ENCODE measurements at places on chromosomes 7 and 10. TPM values are rescaled to one million over a fixed set of nuclear protein-coding genes. Genes with fewer than 3 reads are reported as not detected.

DNA sequence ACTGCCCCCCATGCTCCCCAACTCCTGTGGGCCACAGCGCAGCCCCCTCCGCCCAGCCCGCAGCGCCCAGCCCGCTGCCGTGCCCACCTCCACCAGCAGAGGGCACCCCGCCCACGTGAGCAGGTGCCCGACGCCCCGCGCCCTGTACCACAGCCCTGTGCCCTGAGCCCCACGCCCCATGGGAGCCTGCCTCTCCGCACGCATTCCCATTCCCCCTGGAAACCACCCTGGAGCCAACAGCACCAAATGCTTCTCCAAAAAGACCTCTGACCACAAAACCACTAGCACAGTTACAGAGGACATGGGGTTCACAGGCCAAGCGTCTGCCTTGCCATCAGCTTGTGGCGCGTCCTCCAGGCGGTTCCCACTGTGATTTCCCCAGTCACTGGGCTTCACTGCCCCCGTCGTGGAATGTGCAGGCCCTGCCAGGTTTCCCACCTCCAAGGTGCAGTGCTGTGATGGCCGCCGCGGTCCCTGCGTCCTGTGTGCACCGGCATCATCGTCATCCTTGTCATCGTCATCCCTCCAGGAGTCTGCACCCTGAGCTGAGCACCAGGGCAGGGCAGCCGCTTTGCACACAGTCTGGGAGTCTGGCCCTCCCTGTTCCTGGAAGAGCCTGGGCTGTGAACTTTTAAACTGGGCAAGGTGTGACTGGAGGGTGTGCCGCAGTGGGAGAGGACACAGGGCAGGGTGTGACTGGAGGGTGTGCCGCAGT is 61.7 kb downstream of the PWWP2B start:
- no peak for DNase-seq

- no peak for DNase-seq
Measured at GRCh38 chr10:3008518-3009195, 58.7 kb upstream of the PFKP start.

DNA sequence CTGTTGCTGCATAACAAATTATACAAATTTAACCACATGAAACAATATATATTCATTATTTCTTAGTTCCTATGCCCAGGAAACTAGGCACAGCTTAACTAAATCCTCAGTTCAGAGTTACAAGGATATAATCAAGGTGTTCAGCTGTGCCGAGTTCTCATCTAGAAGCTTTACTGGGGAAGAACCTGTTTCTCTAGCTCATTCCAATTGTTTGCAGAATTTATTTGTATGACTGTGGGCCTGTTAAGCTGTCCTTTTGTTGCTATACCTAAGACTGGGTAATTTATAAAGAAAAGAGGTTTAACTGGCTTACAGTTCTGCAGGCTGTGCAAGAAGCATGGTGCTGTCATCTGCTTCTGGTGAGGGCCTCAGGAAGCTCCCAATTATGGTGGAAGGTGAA is 21.8 kb upstream of the MDFIC start:
- no peak for DNase-seq

Gene RAB18
- polyA plus RNA-seq, result 103 TPM

- DNase-seq, result no peak
Measured at GRCh38 chr10:14468023-14468441, 137.3 kb upstream of the FRMD4A start.

Gene SLC16A9
- polyA plus RNA-seq, result 41.1 TPM

DNA sequence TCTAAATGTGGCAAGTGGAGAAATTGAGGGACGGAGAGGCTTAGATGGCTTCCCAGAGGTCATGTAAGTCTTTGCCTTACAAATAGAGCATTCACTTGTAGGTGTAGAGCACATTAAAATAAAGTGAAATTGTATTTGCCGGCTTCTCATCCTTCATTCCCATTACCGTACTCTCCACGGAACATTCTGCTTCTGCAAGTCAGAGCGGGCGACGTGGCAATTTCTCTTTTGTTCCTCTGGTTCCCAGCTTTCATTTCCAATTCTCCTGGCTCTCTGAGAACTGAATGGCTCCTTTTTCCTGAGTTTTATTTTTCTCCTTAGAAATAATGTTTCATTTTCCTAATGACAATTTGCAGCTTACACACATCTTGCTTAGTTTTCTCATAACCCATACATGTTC is 51.3 kb upstream of the PFKP start:
- DNase-seq, result no peak

Gene INTS1
- polyA plus RNA-seq, result 55.4 TPM

- DNase-seq, result no peak
Measured at GRCh38 chr7:129375141-129375938, 58.9 kb upstream of the STRIP2 start.

DNA sequence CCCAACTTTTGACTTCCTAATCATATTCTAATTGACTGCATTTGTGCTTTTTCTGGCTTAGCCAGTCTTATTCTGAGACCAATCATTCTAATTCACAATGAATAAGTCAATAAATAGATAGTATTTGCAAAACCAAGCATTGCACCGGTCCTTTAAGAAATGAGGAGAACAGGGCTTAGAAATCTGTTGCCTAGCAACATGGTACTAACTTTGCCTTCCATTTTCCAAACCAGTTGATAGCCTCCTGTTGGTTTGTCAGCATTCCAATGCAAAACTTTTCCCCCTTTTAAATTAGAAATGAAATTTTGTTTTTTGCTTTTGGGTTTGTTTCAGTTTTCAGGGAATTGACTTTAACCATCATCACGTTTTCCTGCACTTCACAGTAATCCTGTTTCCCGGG is 603.5 kb upstream of the NRP1 start:
- no peak for DNase-seq

DNA sequence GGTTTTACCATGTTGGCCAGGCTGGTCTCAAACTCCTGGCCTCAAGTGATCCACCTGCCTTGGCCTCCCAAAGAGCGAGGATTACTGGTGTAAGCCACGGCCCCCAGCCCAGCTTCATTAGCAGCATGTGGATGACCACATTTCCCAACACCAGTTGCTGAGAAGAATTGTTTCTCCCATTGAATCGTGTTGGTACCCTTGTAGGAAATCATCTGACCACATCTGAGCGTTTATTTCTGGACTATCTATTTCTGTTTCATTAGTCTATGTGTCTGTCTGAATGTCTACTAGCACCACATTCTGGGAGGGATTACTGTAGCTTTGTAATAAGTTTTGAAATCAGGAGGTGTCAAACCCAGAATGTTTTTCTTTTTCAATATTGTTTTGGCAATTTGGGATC is 89.6 kb downstream of the LCOR start:
- DNase-seq, result no peak

GRCh38 chr10:96967847-96968246 is 135.7 kb downstream of the LCOR start:
- no peak for DNase-seq

DNA sequence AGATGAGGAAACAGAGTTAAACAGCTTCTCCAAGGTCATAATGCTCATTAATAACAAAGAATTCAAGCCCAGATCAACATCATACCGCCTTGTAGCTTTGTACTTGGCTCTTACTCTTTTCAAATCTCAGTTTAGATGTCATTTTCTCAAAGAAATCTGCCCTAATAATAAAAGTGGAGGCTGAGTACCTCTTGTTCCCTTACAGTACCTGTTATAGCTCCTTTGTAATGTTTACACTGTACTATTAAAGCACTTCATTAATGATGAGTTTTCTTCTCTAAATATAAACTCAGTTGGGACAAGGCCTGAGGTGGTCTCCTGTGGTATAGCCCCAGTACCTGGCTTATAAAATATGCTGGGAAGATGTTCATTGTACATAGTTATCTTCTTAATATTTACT is 7.8 kb downstream of the SMNDC1 start:
- DNase-seq, result no peak

DNA sequence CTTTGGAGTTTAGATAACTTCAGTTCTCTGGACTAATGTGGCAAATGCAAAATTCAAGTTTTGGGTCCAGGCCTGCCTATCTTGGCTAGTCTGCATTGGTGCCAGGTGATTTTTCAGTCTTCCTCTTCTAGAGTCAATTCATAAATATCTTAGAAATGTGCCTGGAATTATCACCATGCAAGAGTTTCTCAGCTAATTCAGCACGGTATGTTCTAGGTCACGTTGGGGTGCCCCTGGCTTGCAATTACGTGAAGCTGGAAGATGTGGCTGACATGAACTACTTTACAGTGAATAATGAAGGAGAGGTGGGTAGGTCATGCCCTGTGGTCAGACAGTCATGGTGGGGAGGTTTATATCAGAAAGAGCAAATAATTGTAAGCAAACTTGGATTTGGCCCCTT is 25.0 kb downstream of the ZDHHC6 start:
- no peak for DNase-seq

- no peak for DNase-seq
Measured at GRCh38 chr10:48990226-48990625, 50.6 kb upstream of the LRRC18 start.

Gene SEMA3A
- polyA plus RNA-seq, result 15.2 TPM

Gene KCP
- polyA plus RNA-seq, result 22.9 TPM

Gene EGFR
- polyA plus RNA-seq, result 31.0 TPM

DNA sequence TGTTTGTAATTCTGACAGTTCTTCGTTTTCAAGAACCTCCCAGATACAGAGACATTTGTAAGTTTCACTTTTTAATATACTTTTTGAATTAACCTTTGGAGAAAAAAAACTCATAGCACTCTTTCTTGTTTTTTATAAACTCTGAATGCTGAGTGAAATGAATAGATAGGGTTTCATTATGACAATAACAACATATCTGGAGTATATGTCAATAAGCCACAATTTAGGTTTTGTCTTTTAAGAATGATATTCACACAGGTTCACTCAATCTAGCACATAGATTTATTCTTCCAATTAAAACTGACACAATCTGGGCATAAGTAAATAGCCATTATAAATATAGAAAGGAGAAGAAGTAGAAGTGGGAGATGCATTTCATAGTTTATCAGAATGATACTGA is 21.7 kb downstream of the ABCA13 start:
- DNase-seq, result no peak

DNA sequence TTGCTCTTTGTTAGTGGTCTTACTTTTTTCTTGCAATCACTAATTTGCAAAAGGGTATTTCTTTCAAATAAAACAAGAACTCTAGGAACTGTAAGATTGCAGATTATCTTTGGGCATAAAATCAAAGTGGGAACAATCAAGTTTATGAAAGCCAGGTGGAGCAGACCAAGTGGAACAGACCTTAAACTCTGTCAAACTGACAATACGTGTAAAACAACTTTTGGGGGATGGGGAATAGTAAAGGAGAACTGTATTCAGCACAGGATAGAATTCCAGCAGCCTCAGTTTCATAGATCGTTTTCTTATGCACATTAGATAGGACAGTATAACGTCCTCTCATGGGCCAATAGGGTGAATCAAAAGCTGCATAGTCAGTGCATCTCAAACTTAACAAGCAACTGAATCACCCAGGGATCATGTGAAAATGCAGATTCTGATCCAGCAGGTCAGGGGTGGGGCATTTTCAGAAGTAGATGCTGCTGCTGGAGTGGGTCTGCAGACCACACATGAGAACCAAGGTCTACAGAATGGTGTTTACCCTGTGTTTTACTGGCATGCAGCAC is 120.7 kb downstream of the PIP4K2A start:
- no peak for DNase-seq

DNA sequence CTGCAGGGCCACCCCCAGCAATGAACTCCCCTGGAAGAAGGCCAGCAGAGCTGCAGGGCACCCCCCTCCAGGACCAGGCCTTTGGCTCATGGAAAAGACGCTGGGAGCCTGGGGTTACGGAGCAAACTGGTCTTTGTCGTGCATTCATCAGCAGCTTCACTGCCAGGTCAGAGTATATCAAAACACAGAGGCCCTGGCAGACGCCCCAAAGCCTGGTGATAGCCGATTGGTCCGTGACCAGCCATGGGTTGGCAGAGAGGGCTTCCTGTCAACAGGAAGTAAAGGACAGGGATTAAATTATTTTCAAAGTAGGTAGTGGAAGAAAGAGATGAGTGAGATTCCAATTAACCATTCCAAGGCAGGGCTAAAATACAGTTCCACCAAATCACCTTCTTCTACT is 9.0 kb downstream of the PRKAG2 start:
- no peak for DNase-seq

DNA sequence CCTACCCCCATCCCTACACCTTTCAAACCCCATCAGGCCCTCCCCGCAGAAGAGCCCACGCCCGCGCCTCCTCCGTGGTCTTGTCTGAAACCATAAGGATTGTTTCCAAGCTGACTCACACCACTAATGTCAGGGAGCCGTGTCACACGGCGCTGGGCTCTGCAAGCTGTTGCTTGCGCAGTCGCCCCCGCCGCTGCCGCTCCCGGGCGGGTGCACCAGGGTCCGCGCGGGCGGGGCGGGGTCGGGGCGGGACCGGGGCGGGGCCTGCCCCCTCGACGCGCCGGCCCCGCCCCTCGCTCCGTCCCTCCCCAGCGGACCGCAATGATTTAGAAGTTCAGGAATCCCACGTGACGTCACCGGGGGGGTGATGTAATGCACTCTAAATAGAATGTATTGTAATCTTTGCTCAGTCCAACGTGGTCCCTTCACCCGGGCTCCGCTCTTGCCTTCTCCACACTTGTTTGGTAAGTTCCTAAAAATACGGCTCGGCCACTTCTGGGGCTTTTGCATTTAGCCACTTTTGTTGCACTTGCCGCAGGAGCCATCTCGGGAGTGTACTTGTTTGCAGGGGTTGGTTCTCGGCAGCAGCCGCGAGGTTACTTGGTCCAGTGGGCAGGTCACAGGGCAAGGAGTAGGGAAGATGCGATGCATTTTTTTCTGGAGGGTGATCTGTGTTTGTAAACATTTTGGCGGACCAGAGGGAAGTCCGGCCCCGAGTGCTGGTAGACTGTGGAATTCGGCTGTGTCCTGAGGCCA is 3.2 kb upstream of the CREB5 start:
- DNase-seq, result peak; percentile 83

GRCh38 chr7:68929781-68930261 is 668.5 kb upstream of the AUTS2 start:
- DNase-seq, result no peak

- no peak for DNase-seq
Measured at GRCh38 chr7:1555813-1556543, at the start of gene TMEM184A. TMEM184A (minus strand) TSS chr7:1556205; CDS start chr7:1555484, 721 bp downstream.

- DNase-seq, result no peak
Measured at GRCh38 chr10:99981581-99982199, 28.1 kb downstream of the DNMBP start.

DNA sequence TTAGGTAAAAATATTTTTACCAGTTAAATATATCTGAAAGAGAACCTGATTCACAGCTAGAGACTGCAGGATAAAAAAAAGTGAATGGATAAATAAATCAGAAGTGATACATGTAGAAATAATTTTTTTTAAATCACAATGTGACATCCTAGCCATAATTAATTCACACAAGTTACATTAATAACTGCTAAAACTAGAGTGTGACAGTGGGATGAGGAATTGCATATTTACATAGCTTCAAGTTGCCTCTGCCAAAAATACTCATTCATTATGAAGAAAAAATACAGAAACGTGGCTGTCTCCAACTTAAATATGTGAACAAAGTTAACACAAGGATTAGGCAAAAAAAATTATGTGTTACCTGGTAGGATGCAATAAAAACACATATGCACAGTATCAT is 473.5 kb upstream of the SEMA3A start:
- DNase-seq, result no peak

- no peak for DNase-seq
Measured at GRCh38 chr10:18421726-18422293, 229.6 kb downstream of the NSUN6 start.

Gene RNF133
- not detected for polyA plus RNA-seq

Gene DDIT4
- polyA plus RNA-seq, result 35.6 TPM

- DNase-seq, result no peak
Measured at GRCh38 chr7:7219216-7219615, 36.9 kb downstream of the C1GALT1 start.

Gene DGKI
- polyA plus RNA-seq, result 0.38 TPM

Gene FOXI2
- polyA plus RNA-seq, result 0.71 TPM
